ENCODE measurements at places on chromosomes 13 and 19.

GRCh38 chr19:55694656-55695491 lies 19.8 kb downstream of the EPN1 start:
- DNase-seq = no peak

DNA sequence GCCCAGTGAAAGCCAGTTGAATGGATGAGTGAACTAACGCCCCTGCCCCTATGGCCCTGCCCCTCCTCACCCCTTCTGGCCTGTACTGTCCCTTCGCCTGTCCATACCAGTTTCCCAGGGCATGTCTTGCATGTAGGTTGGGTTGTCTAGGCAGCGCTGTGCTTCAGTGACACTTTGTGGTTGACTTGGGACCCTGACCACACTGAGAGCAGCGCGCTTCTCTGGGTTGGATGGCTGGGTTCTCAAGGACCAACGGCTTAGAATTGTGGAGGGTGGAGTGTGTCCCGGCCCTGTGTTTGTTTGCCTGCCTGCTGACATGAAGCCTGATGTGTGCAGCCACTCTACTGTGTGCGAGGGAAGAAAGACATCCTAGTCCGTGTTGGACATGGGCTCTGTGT lies 15.8 kb downstream of the GATAD2A start:
- no peak for DNase-seq

GRCh38 chr19:43572171-43572588 lies 3.1 kb downstream of the XRCC1 start:
- peak; percentile 46 for DNase-seq

DNA sequence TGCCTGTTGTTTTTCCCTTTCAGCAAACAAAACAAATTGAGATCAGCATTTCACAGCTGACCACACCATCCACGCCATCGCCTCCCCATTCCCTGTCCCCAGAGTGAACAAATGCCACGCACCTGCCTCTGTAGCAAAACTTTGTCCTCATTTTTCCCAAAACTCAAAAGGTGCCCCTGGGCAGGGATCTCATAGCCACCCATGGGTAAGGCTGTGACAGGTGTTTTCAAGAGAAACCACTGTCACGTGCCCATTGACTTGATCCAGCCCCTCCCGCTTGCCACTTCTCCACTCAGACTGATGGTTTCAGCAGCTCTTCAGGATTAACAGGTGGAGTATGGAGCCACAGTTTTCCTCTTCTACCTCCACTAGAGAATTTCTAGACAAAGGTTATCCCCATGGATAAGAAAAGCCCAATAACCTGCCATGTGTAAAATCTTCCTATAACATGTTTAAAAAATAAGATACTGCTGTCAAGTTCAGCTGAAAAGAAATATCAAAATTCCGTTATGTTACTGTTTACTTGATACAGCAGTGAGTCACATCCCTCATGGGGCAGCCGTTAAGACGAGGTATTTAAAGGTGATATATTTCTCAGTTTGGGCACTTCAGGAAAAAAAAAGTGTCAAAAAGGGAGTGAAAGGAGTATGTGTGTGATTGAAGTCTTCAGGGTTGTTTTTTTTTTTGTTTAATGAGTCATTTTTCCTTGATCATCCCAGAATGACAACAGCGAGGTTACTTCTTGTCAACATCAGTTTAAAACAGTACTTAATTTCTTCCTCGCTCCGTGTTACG lies 63.5 kb upstream of the GPR183 start:
- no peak for DNase-seq

DNA sequence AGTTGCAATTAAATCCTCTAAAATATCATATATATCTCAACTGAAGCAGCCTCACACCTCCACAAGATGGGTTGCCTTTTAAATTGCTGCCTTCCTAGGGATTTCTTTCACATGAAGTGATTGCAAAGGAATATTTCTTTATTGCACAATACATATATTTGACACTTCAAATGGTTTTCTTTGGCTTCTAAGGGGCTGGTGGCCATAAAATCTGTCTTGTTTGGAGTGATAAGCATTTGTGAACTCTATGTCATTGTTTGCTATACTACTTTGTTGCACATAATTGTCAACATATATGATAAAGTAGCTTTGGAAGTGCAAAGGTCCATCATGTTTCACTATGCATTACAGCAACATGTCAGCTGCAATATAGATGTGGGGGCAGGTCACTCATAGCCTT lies 2380.9 kb downstream of the PCDH9 start:
- no peak for DNase-seq

DNA sequence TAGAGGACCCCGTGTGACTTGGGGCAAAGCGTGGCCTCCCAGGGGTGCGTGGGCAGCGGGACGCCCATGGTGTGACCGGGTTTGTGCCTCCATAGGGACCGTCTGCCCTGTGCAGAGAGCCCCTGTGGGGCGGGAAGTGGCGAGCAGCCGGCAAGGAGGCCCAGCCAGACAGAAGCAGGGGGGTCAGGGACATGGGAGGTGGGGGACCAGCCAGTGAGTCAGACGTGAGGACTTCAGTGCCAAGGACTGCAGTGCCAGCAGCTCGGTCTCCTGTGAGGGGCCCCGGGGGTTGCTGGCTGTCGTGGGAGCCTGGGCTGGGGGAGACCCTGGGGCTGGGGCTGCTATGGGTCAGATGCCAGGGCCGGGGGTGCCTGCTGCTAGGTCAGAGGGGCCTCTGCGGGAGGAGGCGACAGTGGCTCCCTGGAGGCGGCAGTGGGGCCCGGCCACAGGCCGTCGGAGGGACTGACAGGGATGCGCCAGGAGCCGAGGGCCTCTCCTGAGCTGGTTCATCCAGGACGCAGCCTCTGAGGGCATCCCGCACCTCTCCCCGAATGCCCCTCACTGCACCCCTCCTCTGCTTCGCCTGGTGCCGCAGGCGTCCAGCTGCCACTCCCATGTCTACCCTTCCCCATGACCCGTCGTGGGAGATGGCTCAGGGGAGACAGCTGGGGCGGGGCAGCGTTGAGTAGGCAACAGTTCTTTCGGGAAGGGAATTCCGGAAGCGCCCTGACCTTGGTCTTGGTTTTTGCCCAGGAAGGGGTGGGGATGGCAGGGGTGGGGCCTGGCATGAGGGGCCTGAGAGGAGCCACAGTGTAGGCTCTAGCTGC lies 80.0 kb downstream of the KDM4B start:
- no peak for DNase-seq

DNA sequence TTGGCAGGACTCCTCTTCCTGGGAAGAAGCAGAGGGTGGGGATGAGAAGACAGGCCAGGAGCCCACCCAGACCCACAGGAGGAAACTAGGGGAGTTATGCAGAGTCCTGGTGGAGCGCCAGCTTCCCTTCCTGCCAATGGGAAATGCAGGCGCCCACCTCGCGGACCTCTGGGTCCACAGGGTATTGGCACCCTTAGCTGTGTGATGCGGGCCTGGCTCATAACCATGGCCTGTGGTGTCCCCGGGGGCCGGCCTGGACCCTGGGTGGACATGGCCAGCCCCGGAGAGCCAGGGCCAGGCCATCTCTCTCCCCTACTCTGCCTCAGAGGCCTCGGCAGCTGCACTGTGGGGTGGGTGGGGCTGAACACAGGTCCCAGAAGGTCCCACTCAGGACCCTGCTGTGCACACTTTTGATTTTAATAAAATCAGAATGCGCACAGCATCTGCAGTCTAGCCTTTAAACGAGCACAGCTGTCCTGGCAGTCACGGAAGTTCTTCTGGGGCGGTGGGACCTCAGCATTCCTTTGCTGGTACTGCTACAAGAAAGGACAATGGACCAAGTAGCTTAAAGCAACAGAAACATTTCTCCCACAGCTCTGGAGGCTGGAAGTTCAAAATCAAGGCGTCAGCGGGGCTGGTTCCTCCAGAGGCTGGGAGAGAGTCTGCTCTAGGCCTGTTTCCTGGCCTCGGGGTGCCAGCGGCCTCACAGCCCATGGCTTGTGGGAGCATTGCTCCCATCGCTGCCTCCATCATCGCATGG lies 1.8 kb downstream of the F10 start:
- DNase-seq = no peak

- DNase-seq = no peak
Observed at GRCh38 chr13:112839356-112840105, 129.5 kb upstream of the MCF2L start.

DNA sequence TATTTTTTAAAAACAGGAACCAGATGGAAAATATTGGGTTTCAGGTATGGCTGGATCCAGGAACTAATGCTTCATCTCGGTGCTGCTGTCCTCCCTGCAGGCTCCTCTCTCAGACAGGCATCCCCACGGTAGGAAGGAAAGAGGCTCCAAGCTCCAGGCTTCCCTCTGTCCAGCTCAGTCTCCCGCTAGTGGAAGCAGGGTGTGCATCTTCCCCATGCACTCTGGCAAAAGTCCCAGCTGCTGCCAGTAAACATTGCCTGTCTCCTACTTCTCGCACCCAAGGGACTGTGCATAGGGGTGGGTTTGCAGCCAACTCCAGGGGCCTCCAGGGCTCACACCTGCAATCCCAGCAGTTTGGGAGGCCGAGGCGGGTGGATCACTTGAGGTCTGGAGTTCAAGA lies 29.2 kb downstream of the IL12RB1 start:
- DNase-seq = no peak

DNA sequence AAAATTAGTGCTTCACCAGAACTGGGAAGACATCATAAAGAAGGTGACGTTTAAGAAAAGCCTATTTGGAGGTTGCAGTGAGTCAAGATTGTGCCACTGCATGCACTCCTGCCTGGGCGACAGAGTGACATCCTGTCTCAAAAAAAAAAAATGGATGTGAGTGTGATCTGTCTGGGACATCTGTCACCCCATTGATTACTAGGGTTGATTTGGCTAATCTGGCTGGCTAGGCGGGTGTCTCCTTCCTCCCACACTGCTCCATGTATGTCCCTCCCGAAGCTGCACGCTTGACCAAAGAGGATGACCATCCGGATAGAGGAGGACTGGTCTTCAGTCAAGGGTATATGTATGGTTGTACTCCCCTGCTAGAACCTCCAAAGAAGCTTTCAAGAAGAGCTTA lies 2.6 kb downstream of the GTF2F2 start:
- DNase-seq = no peak

DNA sequence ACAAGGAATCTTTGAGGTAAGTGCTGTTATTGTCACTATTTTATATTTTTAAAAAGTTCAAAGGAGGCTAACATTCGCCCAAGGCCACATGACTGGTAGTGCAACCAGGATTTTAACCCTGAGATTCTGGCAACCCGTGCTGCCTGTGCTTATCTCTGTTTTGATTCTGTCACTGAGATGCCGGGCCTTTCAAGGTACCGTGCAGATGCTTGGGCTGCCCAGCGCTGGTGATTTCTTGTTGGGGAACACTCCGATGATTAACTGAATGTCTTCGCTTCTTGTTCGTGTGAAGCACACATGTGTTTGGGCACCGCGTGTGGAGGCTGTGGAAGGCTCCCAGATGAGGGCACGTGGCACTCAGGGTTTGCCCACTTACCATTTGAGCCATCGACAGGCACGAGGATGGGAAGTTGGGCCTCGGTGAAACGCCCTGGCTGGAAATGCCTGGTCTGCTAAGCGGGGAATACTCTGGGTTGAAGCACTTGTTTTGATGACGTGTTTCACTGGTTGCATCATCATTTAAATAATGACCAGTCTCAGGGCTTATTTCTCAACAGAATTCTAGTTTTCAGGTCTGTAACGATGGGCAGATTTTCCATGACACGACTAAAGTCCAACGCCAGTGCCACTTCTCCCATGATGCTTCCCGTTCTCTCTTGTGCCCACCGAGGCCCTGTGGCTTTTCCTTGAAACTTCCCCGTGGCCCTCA lies 392.7 kb downstream of the FGF9 start:
- DNase-seq = no peak

GRCh38 chr19:40799558-40800338 lies 757 bp downstream of the EGLN2 start:
- peak; percentile 45 for DNase-seq

- peak; percentile 2 for DNase-seq
Observed at GRCh38 chr19:1651568-1652291, 685 bp downstream of the TCF3 start.

GRCh38 chr13:51266642-51267041 lies 44.4 kb downstream of the FAM124A start:
- no peak for DNase-seq

GRCh38 chr19:12996406-12997094 lies 1.3 kb downstream of the NFIX start:
- no peak for DNase-seq

- DNase-seq = peak; percentile 96
Observed at GRCh38 chr13:76882431-76882830, 3.8 kb downstream of the KCTD12 start.

DNA sequence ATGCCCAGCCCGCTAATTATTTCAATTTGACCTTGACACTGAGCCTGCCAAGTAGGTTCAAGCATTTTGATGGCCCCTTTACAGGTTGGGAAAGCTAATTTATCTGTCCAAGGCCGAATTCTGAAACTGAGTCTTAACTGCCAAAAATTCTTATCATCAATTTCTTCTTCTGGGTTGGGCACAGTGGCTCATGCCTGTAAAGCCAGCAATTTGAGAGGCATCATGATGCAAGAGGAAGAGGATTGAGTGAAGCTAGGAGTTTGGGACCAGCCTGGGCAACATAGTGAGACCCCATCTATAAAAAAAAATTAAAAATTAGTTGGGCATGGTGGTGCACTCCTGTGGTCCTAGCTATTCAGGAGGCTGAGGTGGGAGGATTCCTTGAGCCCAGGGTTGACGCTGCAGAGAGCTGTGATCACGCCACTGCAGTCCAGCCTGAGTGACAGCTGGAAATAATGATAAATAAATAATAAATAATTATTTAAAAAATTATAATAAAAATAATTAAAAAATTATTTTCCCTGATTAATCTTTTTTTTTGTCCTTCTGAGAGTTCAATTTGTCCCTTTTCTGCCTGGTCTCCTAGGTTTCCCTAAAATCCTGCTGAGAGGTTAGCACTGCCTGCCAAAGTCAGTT lies 1.3 kb upstream of the LDLR start:
- no peak for DNase-seq

- no peak for DNase-seq
Observed at GRCh38 chr19:56832352-56832928, 8.1 kb downstream of the PEG3 start.

DNA sequence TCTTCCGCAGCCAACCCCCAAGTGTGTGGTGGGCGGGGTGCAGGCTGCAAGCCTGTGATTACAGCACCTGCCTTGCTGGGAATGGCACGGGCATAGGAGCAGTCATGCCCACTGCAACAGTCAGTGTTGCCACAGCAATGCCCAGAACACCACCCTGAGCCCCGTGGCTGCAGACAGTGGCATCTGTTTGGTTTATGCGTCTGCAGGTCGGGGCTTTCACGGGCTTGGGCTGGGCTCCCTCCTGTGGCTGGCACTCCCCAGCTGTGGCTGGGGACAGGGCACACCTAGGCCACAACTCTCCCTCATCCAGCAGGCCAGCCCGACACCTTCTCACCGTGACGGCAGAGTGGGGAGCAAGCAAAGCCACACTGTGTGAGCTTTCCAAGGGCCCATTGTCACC lies 115.3 kb upstream of the C1QTNF9B start:
- DNase-seq = no peak

DNA sequence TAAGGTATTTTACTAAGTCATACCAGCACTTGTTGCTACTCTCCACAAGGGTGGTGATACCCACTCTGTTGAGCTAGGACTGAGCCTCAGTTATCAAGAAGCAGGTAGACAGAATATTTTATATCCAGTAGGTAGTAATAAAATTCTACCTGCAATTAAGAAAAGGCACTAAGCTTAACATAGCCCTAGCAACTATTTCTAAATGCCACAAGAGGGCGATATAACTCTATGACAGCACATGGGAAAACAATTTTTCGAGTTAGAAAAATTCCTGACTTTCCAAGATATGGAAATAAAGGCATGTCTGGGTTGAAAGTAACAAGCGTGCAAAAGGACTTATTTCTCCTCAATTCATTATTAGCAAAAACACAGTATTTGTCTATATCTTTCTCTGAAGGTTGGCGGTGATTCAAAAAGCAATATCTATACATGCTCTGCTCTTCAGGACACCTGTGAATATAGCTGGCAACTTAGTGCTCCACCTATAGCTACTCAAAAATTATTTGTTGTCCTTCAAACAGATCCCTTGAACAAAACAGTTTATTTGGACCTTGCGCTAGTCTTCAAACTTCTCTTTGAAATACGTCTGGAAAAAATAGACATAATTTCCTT lies 14.7 kb downstream of the CCDC169 start:
- DNase-seq = peak; percentile 28
